IPS-NIHi11 (cell line): ENCODE measurements at places on chromosomes 1 and 21.
A peak's percentile ranks its signal among the peaks of the same experiment; 100 is the strongest.

GRCh38 chr1:81201779-81202178 is 599.0 kb upstream of the ADGRL2 start:
- DNase-seq: no peak

GRCh38 chr1:216812966-216813365 is 89.7 kb upstream of the ESRRG start:
- no peak for DNase-seq

- DNase-seq: peak; percentile 76
Measured at GRCh38 chr1:159829273-159829634, 2.6 kb downstream of the SLAMF8 start.

DNA sequence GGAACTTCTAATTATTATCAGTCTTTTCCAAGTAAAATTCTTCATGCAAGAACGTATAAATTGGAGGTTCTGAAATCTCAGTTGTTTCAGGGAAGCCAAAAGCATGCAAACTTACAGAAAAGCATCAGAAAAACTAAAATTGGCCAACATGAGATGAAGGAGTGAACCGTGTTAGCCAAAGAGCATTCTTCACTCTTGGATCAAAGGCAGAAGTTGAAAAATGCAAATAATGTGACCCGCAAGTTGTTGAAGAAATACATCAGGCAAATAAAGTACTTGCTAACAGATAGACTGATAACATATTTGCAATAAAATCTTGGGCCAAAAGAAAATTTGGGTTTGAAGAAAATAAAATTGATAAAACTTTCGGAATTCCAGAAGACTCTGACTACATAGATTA is 29.6 kb downstream of the DIPK1A start:
- DNase-seq: no peak

- no peak for DNase-seq
Measured at GRCh38 chr1:234500269-234500668, 21.3 kb upstream of the TARBP1 start.

GRCh38 chr1:80258659-80259058 is 1252.1 kb upstream of the ADGRL4 start:
- no peak for DNase-seq

DNA sequence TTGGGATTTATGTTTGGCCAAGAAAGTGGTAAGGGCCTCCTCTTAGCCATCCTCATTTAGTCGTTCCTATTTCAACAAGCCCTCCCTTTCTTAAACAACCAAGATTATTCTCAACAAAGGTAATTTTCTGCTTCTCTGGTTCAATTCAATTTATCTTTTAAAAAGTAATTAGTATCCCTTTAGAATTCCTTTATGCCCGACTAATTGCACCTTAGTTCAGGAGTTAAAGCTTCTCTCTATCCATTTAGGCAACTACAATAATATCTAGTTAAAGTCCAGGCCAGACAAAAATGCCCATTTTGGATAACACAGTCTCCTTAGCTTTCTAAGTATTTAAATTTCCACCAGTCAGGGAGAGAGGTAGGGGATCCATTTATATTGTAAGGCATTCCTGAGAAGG is 136.7 kb upstream of the MAGI3 start:
- no peak for DNase-seq

- DNase-seq: peak; percentile 24
Measured at GRCh38 chr1:115764541-115764940, 4.0 kb downstream of the CASQ2 start.

DNA sequence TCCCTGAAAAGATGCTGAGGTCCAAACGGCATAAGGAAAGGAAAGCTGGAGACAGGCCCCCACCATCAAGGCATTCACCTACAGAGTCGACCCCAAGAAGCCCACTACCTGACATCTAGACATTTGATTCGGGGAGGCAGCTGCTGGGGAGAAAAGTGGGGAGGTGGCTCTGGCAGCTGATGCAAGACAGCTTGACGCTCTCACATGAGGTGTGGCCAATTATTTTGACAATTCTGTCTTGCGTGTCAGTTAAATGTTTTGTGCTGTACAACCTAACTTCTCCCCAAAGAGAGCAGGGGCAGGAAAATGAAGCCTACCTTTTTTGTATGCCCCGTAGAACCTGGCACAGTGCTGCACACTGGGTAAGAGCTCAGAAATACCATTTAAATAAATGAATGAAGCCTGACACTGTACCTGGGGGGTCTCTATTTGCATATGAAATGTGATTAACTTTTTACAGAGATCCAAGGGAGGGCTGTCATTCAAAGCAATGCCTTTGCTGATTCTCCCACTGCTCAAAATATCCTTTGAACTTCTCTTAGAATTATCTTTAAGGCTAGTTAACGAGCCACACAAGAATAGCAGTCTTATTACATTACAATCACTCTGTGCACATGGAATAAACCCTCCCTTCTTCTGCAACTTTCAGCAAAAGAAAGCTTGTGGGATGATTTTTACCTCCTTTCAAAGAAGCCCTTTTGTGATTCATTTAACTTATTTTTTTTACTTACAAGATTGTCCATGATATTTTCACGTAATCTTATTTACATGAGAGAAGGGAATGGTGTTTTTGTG is 163.2 kb downstream of the TNR start:
- DNase-seq: no peak

DNA sequence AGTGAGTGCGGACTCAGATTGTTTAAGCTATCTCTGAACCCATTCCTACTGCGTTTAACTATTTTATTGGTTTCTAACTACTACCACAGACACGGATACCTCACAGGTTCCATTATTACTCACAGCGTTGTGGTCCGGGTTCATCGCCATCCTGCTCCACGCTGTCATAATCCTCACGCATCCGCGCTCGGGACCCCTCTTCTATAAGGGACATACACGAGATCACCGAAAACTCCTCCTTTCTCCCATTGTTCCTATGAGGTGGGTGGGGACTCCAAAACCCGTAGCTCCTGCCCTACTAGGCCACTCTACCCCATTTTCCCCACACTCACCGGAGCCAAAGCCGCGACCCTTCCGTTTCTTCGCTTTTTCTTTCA is 610 bp downstream of the RBM8A start:
- DNase-seq: no peak

GRCh38 chr1:161195171-161195570 is 3.7 kb downstream of the ADAMTS4 start:
- no peak for DNase-seq

DNA sequence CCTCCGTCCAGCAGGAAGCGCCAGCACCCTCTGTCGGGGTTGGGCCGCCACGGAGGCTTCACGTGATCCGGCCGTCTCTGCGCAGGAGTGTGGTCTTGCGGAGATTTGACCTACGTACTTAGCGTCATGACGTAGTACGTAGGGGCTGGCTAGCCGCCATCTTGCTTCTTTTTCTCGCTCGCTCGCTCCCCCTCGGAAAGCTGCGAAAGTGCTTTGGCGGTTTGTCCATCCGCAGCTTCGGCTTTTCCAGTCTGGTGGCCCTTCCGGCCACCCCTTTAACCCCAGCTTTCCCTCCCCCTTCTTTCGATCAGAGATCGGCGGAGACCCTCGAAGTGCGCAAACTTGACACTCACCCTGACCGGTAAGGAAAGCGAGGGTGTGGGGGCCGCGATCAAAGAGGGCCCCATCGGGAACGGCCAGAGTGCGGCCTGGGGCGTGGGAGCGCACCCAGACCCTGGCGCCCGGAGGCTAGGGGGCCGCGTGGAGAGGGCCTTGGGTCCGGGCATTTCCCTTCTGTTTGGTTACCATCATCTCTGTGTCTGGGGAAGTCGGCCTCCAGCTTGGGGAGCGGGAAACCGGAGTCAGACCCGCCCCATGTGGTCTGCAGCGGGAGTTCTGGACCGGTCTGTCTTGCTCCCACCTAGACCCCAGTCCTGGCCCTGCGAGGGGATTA is at the start of gene PRRC2C:
Gene PRRC2C, plus strand, starts transcription at position 156 of the 673 bp plus-strand sequence. CDS start 26,559 bp downstream, outside the sequence.
- DNase-seq: peak; percentile 92

- DNase-seq: no peak
Measured at GRCh38 chr1:60483509-60483908, 409.9 kb upstream of the C1orf87 start.

DNA sequence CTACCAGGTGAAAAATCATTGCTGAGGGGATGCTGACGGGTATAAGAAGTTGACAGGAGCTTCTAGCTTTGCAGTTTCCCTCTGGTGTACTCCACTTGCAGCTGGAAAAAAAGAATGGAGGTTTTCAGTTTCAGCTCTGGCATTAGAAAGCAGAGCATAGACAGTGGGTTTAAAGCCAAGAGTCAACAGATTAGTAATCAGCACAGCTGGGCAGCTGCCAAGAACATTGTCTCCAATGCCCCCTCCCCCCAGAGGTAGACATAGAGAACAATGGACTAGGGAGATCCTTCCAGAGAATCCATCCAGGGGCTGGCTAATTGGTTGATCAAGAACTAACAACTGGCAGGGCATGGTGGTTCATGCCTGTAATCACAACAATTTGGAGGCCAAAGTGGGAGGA is 10.1 kb upstream of the ZBTB8B start:
- peak; percentile 34 for DNase-seq

DNA sequence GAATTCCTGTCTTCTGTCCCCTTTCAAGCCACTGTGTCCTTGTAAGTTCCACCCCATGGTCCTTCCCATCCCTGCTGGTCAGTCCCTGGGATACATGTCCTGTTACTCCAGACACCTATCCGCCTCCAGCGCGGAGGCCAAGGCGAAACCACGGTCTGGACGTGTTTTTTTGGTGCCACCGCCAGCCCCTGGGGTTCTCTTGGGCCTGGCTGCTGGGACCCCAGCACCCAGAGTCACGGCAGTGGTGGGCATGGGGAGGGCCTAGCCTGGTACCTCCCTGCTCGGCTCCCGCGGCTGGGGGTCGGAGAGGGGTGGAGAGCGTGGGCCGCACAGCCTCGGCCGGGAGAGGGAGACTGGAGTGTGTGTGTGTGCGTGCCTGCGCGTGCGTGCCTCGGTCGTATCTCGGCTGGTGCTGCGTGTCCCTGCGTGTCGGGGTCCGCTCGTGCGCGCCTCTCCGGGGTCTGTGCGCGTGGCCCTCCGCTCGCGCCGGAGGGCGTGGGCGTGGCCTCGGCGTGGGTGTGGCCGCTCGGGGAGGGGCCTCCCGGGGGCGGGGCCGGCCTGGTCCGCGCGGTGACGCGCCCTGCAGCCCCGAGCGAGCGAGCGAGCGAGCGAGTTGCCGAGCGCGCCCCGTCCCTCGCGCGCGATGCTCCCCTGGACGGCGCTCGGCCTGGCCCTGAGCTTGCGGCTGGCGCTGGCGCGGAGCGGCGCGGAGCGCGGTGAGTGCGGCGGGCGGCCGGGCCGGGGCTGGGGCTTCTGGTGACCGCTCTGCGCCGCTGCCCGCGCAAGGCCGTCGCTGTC is at the start of gene VWA1:
Gene VWA1, plus strand, starts transcription at position 585 of the 798 bp plus-strand sequence. Its CDS starts 59 bp downstream, at position 644.
- peak; percentile 95 for DNase-seq

DNA sequence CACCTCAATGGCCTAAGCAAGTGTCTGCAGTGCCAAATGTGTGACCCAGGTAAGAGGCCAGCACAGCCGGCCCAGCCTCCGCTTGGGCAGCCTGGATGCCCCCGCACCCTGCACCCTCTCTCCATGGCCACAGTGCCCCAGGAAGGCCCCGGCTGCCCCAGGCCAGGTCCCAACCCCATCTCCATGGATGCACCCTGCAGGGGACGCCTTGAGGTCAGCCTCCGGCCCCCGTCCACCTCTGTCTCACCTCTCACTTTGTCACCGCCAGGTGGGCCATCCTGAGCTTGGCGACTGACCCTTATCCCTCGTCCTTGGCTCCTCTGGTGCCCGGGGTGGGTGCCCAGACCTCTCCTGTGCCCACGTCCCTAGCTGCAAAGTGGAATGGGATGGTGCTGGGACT is 2.2 kb downstream of the TNFRSF14 start:
- no peak for DNase-seq

DNA sequence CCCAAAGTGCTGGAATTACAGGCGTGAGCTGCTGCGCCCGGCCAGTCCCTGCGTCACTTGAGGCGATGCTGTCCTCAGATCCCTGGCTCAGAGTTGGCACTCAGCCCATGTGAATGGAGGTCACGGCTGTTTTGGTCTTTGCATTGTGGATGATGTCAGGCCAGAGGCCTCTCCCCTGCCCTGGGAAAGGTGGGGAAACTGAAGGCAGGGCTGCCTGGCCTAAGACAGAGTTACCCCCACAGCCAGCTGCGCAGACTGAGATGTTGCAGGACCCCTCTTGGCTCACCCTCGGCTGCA is 821 bp downstream of the MASP2 start:
- no peak for DNase-seq

GRCh38 chr1:201459052-201459451 is 9.9 kb downstream of the PHLDA3 start:
- no peak for DNase-seq

GRCh38 chr21:42469272-42469671 is 26.8 kb downstream of the RSPH1 start:
- DNase-seq: no peak

GRCh38 chr1:121417325-121417923 is 232.6 kb downstream of the SRGAP2C start:
- DNase-seq: no peak

DNA sequence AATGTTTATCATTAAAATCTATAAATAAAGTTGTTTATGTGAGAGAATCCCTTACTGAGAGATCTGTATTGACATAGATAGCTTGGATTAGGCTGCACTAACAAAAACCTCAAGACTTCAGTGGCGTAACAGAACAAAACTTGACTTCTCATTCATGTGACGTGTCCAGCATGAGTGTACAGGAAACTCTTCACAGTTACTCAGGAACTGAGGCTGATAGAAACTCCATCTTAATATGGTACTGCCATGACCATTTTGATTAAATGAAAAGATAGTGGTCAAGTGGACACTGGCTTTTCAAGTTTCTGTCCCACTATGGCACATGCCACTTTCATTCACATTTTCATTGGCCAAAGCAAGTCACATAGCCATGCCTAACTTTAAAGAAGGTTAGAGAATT is 3.7 kb downstream of the ST3GAL3 start:
- DNase-seq: no peak

DNA sequence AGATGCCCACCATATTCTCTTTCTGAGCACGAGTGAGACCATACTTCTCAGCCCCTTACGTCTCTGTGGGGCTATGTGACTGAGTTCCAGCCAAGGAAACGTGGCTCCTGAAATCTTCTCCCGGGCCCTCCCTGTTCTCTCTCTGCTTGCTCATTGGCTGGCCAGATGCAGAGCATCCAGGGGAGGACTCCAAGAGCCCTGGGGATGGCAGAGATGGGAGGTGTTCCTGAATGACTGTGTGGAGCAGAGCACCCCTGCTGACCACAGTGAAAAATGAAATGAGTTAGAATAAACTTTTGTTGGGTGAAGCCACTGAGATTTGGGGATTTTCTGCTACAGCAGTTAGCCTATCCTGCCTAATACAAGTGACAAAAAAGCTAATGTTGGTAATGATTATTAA is 23.8 kb downstream of the KIAA0040 start:
- DNase-seq: no peak

DNA sequence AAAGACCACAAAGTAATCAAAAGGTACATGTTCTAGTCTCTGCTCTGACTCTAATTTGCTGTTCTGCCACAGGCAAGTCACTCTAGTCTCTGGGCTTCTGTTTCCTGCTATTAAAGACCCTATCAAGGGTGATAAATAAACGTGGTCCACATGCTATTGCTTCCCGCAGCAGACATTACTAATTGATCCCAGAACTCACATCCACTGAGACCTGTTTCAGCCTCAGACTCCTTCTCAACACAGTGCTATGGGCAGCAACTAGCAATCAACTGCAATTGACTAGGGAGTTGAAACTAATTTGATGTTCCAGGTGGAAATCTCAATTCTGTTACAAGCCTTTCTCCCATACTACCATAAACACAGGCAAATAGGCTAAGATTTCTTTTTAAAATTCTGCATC is 150.5 kb downstream of the KAZN start:
- DNase-seq: no peak
